Suppressor macrophage treated with lipopolysaccharide for 4 hours (primary cell): ENCODE measurements at places on chromosomes 5 and 9.

GRCh38 chr5:132090107-132090506, 16.5 kb downstream of the CSF2 start:
- DNase-seq: no peak

GRCh38 chr5:35502206-35502605, 115.5 kb upstream of the SPEF2 start:
- DNase-seq: no peak

- DNase-seq: no peak
These were observed 380.3 kb upstream of the TNC start for GRCh38 chr9:115498303-115498702.

- no peak for DNase-seq
These were observed 253.1 kb downstream of the NPR3 start for GRCh38 chr5:32964261-32964660.
